ENCODE measurements at places on chromosomes 13 and 19.

GRCh38 chr19:53131727-53132126, 983 bp downstream of the ZNF415 start:
- H3K4me3 ChIP-seq: peak overlapping the region; percentile 54
- no peaks in the 10 kb centered on the region for H3K27me3 ChIP-seq
- no peaks in the 10 kb centered on the region for H3K36me3 ChIP-seq
- no peak for DNase-seq
- H3K27ac ChIP-seq: no peak overlapping the region

GRCh38 chr19:42226886-42227285, 6.8 kb downstream of the ZNF526 start:
- no peak overlapping the region for H3K4me3 ChIP-seq
- no peak overlapping the region for H3K27ac ChIP-seq
- H3K4me1 ChIP-seq: peaks cover 25% of the 10 kb centered on the region
- H3K36me3 ChIP-seq: peaks cover 67% of the 10 kb centered on the region

GRCh38 chr13:38700051-38700450, 13.2 kb downstream of the FREM2 start:
- DNase-seq: no peak
- H3K27me3 ChIP-seq: no peaks in the 10 kb centered on the region
- no peaks in the 10 kb centered on the region for H3K36me3 ChIP-seq
- H3K4me1 ChIP-seq: no peaks in the 10 kb centered on the region
- no peak overlapping the region for H3K27ac ChIP-seq

DNA sequence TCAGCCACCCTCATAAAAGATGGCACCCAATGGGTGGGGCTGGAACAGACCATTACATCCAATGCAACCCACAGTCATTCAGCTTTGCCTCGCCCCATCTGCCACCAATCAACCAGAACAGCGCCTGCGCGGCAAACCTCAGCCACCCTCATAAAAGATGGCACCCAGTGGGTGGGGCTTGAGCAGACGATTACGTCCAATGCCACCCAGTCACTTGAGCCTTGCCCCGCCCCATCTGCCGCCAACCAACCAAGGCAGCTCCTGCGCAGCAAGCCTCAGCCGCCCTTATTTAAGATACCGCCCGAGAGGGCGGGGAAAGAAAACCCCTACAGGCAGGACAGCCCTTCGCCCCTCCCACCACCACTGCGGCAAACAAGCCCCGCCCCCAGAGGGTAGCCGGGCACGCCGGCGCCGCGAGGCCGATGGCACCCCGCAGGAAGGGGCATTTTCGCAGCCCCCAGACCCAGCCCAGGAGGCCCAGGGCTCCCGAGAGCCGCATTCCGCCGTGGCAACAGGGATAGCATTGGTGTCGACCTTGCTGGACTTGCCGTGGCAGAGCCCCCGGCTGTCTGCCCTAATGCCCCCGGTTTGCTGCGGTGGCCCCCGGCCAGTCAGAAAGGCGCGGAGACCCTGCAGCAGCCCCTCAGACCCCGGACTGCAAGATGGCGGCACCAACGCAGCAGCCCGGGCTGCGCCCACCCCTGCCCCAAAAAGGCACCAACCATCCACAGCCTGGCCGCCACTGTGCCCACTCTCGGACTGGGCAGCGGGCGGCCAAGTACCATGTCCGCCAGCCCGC, 675 bp downstream of the PEG3 start:
- H3K27me3 ChIP-seq: peaks cover 9% of the 10 kb centered on the region
- no peak overlapping the region for H3K27ac ChIP-seq

GRCh38 chr19:45442778-45443461, 19.2 kb upstream of the ERCC1 start:
- peaks cover 60% of the 10 kb centered on the region for H3K4me1 ChIP-seq
- DNase-seq: peak; percentile 43
- H3K36me3 ChIP-seq: no peaks in the 10 kb centered on the region
- no peaks in the 10 kb centered on the region for H3K27me3 ChIP-seq
- H3K27ac ChIP-seq: peak overlapping the region; percentile 75

GRCh38 chr13:49246850-49247642, 679 bp upstream of the CDADC1 start:
- H3K4me1 ChIP-seq: peaks cover 21% of the 10 kb centered on the region
- H3K27me3 ChIP-seq: peaks cover 3% of the 10 kb centered on the region
- H3K27ac ChIP-seq: peak overlapping the region; percentile 85
- no peak for DNase-seq
- H3K36me3 ChIP-seq: no peaks in the 10 kb centered on the region
- peak overlapping the region; percentile 65 for H3K4me3 ChIP-seq

DNA sequence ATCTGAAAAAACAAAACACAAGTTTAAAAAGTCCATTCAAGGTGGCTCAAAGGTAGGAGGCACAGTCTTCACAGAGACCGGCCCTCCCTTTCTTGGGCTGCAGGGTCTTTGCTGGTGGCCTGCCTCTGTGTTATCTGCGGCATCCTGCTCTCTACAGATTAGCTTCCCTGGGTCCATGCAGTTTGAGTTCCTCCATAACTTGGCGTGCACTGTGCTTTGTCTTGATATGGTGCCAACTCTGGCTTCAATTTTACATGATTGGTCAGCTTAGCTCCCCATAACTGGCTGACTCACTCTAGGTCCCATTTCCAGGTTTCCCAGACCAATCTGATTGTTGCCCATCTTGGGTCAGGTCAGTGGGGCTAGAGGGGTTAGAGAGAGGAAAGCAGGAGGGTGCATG, 41.8 kb downstream of the TPT1 start:
- H3K27ac ChIP-seq: no peak overlapping the region
- no peaks in the 10 kb centered on the region for H3K27me3 ChIP-seq
- H3K36me3 ChIP-seq: no peaks in the 10 kb centered on the region
- H3K4me1 ChIP-seq: peaks cover 33% of the 10 kb centered on the region

GRCh38 chr13:46799139-46799538, 2.2 kb upstream of the ESD start:
- H3K4me3 ChIP-seq: no peak overlapping the region
- no peak for DNase-seq

GRCh38 chr19:35155441-35155840, 906 bp downstream of the FXYD5 start:
- peak overlapping the region; percentile 99 for H3K4me3 ChIP-seq
- peaks cover 56% of the 10 kb centered on the region for H3K4me1 ChIP-seq
- peaks cover 43% of the 10 kb centered on the region for H3K36me3 ChIP-seq
- no peak for DNase-seq
- H3K27me3 ChIP-seq: no peaks in the 10 kb centered on the region

GRCh38 chr13:22828081-22828480, 352.7 kb upstream of the SGCG start:
- no peak overlapping the region for H3K4me3 ChIP-seq
- no peaks in the 10 kb centered on the region for H3K27me3 ChIP-seq
- DNase-seq: no peak
- no peaks in the 10 kb centered on the region for H3K36me3 ChIP-seq
- no peaks in the 10 kb centered on the region for H3K4me1 ChIP-seq
